RPMI8226 (cell line): ENCODE measurements at places on chromosomes 4 and X.

GRCh38 chrX:118347131-118347530, 1.2 kb downstream of the WDR44 start:
- DNase-seq, result peak; percentile 17

DNA sequence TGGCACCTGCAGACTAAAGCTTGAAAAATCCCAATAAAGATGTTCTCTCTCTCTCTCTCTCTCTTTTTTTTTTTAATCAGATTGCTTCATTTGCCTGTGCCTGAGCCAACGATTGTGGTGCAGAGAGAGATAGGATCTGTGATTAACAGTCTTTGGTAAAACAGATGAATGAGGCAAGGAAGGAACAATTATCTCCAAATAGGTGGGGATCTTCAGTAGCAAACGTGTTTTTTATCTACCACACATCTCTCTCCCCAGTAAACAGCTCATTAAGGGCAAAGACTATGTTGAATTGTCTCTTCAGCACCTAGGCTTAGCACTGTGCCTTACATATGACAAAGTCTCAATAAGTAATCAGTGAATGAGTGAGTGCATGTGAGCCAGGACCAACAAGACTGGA, 96.3 kb downstream of the SMIM20 start:
- no peak for DNase-seq

DNA sequence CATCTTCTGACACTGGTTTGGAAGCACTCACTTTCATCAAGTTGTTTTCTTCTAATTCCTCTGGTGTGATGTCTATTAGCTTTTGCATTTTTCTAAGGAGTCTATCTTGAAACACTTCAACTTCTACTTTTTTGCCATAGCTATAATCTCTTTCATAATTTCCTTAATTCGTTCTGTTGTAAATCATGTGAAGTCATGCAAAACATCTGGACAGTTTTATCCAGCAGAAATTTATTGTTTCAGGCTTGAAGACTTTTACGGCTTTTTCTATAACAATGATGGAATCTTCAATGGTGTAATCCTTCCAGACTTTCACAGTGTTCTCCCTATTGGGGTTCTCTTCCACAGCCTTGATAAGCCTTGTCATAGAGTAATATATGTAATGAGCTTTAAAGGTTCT, 74.9 kb upstream of the PABPC4L start:
- DNase-seq, result no peak

DNA sequence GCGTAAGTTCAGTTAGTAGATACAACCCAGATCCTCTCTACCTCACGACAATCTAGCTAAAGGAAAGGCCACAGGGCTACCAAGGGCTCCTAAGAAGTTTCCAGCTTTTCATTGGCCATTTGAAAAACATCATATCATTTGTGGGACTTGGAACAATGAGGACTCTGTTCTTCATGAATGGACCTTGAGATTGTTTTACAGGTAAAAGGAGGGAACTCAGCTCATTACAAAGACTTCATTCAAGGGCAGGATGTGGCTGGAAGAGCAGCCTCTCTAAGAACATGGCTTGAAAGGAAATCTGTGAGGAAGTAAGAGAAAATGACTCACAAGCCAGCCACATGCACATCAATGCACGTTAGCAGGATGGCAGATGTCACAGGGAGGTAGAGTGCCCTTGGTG, 105.9 kb upstream of the SLC7A11 start:
- no peak for DNase-seq

GRCh38 chr4:152579107-152579764, 43.3 kb upstream of the FBXW7 start:
- DNase-seq, result no peak

- no peak for DNase-seq
These were observed 228.4 kb downstream of the SPRY1 start for GRCh38 chr4:123624959-123625358.

GRCh38 chr4:722169-722725, 16.6 kb downstream of the PCGF3 start:
- no peak for DNase-seq

DNA sequence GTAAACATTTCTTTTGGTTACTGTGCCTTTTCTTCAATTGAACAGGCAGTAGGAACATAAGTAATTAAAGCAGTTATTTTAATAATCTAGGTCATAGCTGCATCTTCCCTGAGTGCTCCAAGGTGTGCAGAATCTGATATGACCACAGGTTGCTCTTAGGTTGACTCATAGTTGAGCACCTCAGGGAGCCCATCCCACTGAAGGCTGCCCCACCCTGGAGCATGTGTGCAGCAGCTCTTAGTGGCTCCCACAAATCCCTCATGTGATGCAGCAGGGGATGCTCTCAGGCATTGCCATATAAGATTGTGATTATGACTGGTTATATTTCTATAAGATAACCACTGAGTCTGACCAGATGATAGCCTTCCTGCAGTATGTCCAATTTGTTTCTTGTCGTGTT, 72.3 kb downstream of the ZNF518B start:
- DNase-seq, result no peak

DNA sequence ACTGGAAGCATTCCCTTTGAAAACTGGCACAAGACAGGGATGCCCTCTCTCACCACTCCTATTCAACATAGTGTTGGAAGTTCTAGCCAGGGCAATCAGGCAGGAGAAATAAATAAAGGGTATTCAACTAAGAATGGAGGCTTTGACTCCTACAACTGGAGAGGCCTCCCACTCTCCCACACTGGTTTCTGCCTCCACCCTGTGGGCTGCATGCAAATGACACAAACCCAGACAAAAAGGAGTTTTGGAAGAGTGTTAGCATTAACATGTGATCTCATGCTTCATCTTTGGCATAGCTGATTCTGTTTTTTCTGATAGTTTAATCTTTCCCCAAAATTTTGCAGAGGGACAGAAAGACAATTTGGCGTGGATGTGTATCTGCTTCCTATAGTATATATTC, 80.8 kb upstream of the IQCM start:
- no peak for DNase-seq

GRCh38 chrX:71514367-71515037, 18.4 kb upstream of the OGT start:
- no peak for DNase-seq

GRCh38 chrX:1895583-1895982, 280.7 kb downstream of the ASMT start:
- DNase-seq, result no peak

DNA sequence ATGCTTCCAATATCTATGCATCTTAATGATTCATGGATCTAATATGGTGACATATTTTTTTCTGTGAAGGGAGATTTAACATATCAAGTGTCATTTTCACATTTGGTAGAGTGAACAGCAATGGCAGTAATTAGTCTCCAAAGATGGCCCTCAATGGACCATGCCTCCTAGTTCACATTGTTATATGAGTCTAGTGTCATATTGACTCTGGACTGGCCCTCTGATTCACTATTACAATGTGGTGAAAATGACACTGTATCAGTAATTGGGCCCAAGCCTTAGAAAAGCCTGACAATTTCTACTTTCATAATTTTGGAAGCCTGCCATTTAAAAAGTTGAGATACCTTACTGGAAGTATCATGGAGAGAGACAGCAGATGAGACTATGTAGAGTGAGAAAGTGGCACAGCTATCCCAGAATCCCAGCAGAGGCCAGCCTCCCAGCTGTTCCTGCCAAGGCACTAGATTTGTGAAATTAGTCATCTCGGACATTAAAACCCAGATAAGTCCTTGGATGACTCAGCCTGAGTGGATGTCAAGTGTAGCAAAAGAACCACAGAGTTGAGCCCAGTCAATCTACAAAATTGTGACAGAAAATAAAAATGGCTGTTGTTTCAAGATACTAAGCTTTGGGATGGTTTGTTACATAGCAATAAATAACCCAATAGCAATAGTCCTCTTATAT, 68.4 kb downstream of the ARHGEF38 start:
- no peak for DNase-seq

DNA sequence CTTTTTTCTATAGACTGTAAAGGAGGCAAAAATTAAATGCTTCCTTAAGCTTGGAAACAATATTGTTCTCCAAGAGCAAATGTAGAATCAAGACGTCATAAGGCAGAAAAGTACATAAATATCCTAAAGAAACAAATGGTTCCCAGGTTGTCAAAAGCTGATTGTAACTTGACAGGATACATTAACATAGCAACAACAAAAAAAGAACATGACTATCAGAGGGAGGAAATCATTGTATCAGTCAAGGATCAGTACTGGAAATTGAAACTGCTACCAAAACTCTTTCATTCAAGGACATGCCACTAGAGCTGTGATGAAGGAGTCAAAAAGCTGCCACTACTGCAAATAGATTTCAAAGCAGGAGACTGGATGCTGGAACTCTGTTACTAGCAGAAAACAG, 168.3 kb downstream of the BTC start:
- DNase-seq, result no peak

- DNase-seq, result no peak
These were observed 45.9 kb downstream of the NUDT6 start for GRCh38 chr4:122876456-122876855.
